Natural killer cell (primary cell): ENCODE measurements at places on chromosomes 12 and 14. TPM values are rescaled to one million over a fixed set of nuclear protein-coding genes. Genes with fewer than 3 reads are reported as not detected.

DNA sequence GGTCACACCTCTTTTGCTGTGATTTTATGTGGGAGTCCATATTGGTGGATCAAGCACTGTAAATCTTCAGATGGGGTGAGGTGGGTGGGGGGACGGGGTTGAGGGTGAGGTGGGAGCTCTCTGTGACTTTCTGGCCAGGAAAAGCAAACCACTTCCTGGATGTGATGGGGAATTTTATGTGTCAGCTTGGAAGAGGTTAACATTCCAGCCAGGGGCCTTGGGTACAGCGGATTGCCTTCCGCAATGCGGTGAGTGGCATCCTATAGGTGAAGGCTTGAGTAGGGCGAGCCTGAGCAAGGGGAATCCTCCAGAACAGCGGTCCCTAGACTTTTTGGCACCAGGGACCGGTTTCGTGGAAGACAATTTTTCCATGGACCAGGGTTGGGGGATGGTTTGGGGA is 36.2 kb downstream of the DLK1 start:
- no peak for DNase-seq
- no peaks in the 10 kb centered on the region for H3K4me1 ChIP-seq
- H3K36me3 ChIP-seq: no peaks in the 10 kb centered on the region
- no peak overlapping the region for H3K4me3 ChIP-seq

GRCh38 chr12:116545936-116546335 is 13.2 kb upstream of the MAP1LC3B2 start:
- H3K4me1 ChIP-seq: peaks cover 5% of the 10 kb centered on the region
- H3K36me3 ChIP-seq: no peaks in the 10 kb centered on the region
- no peaks in the 10 kb centered on the region for H3K27me3 ChIP-seq
- H3K4me3 ChIP-seq: no peak overlapping the region

The RERGL gene
- total RNA-seq: not detected

- DNase-seq: no peak
- H3K4me1 ChIP-seq: no peaks in the 10 kb centered on the region
- no peak overlapping the region for H3K27ac ChIP-seq
- H3K36me3 ChIP-seq: no peaks in the 10 kb centered on the region
Observed at GRCh38 chr12:24896171-24896570, 52.7 kb downstream of the BCAT1 start.

DNA sequence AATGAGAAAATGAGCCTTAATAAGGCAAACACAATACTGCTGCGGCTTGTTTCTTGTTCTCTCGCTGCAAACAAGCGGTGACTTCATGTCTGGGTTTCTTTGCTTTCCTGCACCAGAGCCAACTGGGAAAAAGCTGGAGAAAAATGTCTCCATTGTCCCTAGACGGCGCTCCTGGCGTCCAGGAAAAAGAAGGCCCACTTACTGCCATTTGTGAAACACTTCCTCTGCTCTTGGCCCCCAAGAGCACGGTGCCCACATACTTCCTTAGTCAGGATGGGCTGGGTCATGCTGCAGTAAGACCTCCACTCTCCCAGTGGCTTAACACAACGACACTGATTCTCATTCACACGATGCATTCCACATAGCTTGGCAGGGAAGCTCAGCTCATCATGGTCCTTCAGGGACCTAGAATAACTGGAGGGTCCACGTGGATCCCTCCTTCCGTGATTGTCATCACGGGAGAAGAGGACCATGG is 86.0 kb upstream of the BCL11B start:
- H3K4me1 ChIP-seq: no peaks in the 10 kb centered on the region
- H3K4me3 ChIP-seq: no peak overlapping the region
- no peaks in the 10 kb centered on the region for H3K27me3 ChIP-seq
- H3K36me3 ChIP-seq: no peaks in the 10 kb centered on the region

DNA sequence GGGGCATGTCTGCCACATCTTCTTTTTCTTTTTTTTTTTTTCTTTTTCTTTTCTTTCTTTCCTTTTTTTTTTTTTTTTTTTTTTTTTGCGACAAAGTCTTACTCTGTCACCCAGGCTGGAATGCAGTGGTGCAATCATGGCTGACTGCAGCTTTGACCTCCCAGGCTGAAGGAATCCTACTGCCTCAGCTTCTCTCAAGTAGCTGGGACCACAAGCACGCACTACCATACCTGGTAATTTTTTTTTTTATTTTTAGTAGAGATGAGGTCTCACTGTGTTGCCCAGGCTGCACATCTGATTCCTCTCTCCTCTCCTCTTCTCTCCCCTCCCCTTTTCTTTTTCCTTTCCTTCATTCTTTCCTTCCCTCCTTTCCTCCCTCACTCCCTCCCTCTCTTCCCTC is 18.5 kb downstream of the SLC15A5 start:
- no peak for DNase-seq
- no peak overlapping the region for H3K27ac ChIP-seq
- no peaks in the 10 kb centered on the region for H3K4me1 ChIP-seq
- no peaks in the 10 kb centered on the region for H3K36me3 ChIP-seq
- no peak overlapping the region for H3K4me3 ChIP-seq

GRCh38 chr12:56315249-56315621 is 553 bp downstream of the CNPY2 start:
- DNase-seq: no peak
- H3K27ac ChIP-seq: peak overlapping the region; percentile 98
- peak overlapping the region; percentile 96 for H3K4me3 ChIP-seq

The OAS2 gene
- 48.2 TPM for total RNA-seq

DNA sequence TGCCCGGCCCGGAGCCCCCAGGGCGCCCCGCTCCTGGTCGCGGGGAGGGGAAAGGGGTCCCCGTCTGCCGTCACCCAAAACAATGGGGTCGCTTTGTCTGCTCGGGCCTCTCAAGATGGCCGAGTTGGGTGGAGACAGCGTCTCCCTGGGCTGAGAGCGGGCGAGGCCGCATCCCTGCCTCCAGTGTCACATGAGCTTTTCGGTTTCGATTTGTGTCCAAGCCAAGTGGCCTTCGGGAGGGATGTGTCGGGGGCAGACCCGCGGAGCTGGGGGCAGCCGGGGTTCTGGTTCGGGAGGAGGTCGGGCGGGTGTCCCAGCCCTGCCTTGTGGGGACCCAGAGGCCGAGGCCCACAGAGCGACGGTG is 790 bp downstream of the DYNC1H1 start:
- peak; percentile 56 for DNase-seq
- H3K4me3 ChIP-seq: peak overlapping the region; percentile 73
- peaks cover 22% of the 10 kb centered on the region for H3K4me1 ChIP-seq
- peak overlapping the region; percentile 59 for H3K27ac ChIP-seq
- no peaks in the 10 kb centered on the region for H3K27me3 ChIP-seq
- H3K36me3 ChIP-seq: peaks cover 5% of the 10 kb centered on the region
